ENCODE measurements at places on chromosomes 3 and 15. TPM values are rescaled to one million over a fixed set of nuclear protein-coding genes. Genes with fewer than 3 reads are reported as not detected.

GRCh38 chr3:152213203-152213602 is 55.5 kb upstream of the MBNL1 start:
- H3K4me1 ChIP-seq = peaks cover 4% of the 10 kb centered on the region
- H3K36me3 ChIP-seq = no peaks in the 10 kb centered on the region
- no peak for DNase-seq
- H3K27me3 ChIP-seq = no peaks in the 10 kb centered on the region
- H3K27ac ChIP-seq = no peak overlapping the region

Gene CLDN16
- total RNA-seq = not detected

Gene ATP2B2
- total RNA-seq = 0.07 TPM

GRCh38 chr15:42284551-42284950 is 11.3 kb upstream of the TMEM87A start:
- H3K36me3 ChIP-seq = no peaks in the 10 kb centered on the region
- H3K27me3 ChIP-seq = no peaks in the 10 kb centered on the region
- DNase-seq = no peak

- H3K36me3 ChIP-seq = no peaks in the 10 kb centered on the region
- H3K4me1 ChIP-seq = no peaks in the 10 kb centered on the region
- DNase-seq = no peak
Measured at GRCh38 chr15:75314552-75315290, 21.1 kb upstream of the COMMD4 start.

Gene NEK11
- total RNA-seq = 5.8 TPM

GRCh38 chr15:89533861-89534544 is 37.6 kb upstream of the RHCG start:
- no peak overlapping the region for H3K27ac ChIP-seq
- DNase-seq = no peak
- no peaks in the 10 kb centered on the region for H3K36me3 ChIP-seq

GRCh38 chr15:31456354-31457060 is 129.9 kb downstream of the KLF13 start:
- H3K4me3 ChIP-seq = no peak overlapping the region
- H3K36me3 ChIP-seq = no peaks in the 10 kb centered on the region
- no peaks in the 10 kb centered on the region for H3K27me3 ChIP-seq
- no peak overlapping the region for H3K27ac ChIP-seq
- DNase-seq = no peak

DNA sequence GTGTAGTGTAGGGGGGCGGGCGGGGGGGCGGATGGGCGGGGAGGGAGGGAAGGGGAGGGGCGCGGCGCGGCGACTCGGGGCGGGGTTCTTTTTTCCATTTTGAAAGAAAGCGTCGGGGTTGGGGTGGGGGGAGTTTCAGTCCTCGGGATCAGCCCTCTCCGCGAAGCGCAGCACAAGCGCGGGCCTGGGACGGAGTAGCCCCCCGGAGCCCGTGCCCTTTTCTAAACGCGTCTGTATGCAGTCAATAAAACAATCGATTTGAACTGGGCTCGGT is 6.1 kb downstream of the ISLR2 start:
- H3K27ac ChIP-seq = no peak overlapping the region
- peaks cover 70% of the 10 kb centered on the region for H3K27me3 ChIP-seq
- H3K4me3 ChIP-seq = no peak overlapping the region
- no peak for DNase-seq

Gene UBE2E2
- 1.2 TPM for total RNA-seq

DNA sequence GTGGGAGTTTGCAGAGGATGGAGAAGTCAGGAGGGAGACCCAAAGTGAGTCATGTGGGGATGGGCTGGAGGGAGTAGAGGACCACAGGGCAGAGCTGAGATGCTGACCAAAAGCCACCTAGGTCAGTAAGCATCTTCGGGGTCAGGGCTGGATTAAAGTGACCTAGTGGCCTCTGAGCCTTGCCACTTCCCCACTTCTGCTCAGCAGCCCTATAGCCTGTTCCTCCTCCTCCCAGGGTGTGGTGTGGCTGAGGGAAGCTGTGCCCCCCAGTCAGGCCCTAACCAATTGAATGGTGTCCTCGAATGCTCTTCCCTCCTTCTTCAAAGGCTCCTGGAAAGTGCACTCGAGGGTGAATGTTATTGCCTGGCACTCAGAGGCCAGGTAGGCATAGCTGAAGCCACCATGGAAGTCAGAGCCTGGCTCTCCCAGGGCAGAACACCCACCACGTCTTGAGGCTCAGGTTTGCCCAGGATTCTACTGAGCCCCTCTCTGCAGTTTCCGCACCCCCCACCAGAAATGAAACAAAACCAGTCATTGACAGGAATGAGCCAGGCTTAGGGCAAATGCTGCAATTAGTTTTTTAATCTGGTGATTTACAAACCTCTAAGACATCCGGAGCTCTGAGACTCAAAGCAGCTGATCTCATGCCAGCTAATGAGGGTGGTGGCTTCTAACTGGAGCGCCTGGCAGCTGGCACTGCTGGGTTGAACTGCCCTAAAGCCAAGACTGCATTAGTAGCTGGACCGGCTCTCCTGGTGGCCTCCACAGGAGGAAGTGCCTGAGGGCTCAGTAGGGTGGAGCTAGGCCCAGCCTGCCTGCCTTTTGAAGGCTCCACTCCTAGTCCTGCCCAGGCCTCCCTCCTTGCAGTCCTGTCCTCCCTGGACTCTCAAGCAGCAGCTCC is 26.0 kb upstream of the VIPR1 start:
- no peak overlapping the region for H3K27ac ChIP-seq
- no peaks in the 10 kb centered on the region for H3K36me3 ChIP-seq
- peak; percentile 54 for DNase-seq
- no peak overlapping the region for H3K4me3 ChIP-seq
- no peaks in the 10 kb centered on the region for H3K27me3 ChIP-seq
